Stimulated activated CD8-positive, alpha-beta memory T cell treated with anti-CD3 and anti-CD28 coated beads, Interleukin-4, amount 100 ng/mL, for 1 hour (primary cell): ENCODE measurements at places on chromosomes 7 and 10.

DNA sequence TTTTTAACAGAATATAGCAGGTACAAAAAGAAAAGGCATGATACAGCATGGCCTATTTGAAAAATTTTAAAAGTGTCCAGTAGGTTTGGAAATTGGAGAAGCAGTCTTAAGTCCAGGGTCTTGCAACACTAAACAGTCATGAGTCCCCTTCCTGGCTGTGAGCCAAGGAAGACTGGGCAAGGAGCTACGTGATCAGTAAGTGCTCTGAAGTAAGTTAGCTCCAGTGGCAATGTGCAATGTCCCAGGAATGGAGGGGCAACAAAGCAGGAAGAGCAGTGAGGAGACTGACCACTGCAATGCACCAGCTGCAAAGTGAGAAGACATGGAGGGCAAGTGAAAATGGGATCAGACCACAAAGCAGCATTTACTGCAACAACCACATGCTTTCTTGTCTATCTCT is 72.9 kb upstream of the GRID1 start:
- DNase-seq: no peak

DNA sequence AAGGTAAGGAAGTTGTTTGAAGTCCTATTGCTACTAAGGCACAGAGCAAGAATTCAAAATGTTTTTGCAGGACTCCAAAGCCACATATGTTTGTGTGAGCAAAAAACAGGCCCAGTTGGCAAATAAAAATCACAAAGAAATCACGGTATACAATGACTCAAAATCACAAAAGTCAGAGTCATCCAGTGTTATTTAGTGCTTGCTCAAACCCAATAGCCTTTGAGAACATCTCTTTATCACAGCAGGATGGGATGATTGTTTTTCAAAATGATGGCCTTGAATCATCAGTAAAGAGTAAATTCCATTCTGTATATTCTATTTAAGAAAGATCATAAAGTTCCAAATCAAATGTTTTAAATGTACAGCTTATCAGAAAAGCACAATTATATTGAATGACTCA is 693.9 kb downstream of the REEP3 start:
- DNase-seq: no peak

DNA sequence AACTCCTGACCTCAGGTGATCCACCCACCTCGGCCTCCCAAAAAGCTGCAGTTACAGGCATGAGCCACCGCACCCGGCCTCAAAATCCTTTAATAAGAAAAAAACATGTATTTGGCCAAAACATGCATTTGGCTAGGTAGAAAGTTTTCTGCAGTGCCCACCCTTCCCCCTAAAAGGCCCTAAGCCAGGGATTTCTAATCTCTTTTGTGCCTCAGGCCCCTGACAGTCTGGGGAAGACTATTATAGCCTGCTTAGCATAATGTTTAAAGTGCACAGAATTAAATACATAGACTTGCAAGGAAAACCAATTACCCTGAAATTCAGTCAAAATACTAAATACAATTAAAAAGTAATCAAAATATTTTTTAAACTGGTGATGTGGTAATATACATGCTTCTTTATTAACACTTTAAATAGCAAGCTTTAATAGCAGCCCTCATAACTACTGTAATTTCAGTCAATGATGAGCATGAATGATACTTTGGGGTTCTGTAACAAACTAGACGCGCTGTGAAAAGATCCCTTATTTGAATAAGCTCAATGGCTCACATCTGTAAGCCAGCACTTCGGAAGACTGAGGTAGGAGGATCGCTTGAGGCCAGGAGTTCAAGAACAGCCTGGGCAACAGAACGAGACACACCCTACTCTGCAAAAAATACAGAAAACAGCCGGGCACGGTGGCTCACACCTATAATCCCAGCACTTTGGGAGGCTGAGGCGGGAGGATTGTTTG is 29.9 kb downstream of the SPDYE6 start:
- DNase-seq: no peak

GRCh38 chr10:31288962-31289361 is 30.1 kb upstream of the ZEB1 start:
- no peak for DNase-seq

DNA sequence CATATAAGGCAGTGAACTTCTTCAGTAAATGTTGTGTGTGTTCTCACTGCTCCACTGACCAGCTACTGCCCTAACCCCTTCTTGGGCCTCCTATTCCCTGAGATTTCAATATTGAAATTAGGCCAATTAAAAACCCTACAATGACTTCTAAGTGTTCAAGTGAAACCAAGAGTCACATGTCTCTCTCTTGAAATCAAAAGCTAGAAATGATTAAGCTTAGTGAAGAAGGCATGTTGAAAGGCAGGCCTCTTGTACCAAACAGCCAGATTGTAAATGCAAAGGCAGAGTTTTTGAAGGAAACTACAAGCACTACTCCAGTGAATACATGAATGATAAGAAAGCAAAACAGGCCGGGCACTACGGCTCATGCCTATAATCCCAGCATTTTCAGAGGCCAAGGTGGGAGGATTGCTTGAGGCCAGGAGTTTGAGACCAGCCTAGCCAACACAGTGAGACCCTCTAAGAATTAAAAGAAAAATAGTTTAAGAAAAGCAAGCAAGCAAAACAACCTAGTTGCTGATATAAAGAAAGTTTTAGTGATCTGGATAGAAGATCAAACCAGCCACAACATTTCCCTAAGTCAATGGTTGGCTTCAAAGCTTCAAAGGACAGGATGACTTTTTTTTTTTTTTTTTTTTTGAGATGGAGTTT is 22.3 kb downstream of the BRAF start:
- no peak for DNase-seq

DNA sequence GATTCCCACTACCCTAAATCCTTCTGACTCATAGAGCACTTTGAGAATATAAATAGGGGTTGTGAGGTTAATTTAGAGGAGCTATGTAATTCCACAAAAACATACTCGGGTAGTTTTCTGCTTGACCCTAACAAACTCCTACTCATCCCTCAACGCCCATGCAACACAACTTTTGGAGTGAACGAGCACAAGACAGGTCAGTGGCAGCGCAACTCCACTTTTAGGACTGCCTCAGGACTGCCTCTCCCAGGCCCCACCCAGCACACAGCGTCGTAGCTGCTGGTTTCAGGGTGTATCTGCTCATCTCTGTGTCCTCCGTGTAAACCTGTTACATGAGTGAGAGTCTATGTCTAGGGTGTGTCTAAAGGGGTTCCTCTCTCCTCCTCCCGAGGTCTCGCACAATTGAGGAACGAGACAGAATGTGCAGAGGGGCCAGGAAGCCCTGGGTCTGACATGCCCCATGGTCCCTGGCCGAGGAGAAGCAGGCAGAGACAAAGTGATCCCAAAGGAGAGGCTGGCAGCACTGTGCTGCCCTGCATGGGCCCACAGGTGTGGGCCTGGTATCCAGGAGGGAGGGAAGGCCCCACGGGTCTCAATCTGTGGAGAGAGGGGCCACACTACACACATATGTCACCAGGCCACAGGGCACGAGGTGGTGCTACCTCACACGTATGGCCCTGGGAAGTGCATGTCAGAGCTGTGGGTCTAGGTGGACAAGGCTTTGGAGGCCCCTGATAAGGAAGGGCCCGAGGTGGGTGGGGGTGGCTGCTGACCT is 45.5 kb downstream of the CAMK2B start:
- no peak for DNase-seq

- no peak for DNase-seq
Observed at GRCh38 chr7:16515785-16516685, 10.6 kb upstream of the LRRC72 start.

GRCh38 chr10:49083261-49083660 is 32.1 kb downstream of the VSTM4 start:
- no peak for DNase-seq

DNA sequence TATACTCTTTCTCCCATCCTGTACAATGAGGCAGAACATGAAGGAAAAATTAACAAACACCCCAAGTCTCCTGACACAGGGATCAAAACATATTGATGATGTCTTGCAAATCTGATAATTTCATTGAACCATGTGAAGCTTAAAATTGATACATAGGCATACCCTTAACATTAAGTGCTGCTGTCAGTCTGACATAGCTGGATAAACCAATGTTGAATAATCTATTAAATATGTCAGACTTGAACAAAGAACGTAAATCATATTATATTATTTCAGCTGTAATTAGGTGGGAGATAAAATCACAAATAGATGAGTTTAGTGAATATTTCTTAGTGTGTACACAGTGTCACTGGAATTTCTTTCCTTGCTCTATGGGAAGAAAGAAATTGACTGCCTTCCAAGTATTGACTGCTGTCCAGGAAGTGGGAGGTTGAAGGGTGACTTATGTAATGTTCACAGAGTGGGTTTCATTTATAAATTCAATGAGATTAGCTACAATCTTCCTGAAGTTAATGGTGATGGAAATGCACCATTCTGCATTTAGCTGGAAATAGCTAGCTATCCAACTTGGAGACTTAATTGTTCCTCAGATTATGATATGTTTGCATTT is 170.8 kb downstream of the AUTS2 start:
- no peak for DNase-seq

DNA sequence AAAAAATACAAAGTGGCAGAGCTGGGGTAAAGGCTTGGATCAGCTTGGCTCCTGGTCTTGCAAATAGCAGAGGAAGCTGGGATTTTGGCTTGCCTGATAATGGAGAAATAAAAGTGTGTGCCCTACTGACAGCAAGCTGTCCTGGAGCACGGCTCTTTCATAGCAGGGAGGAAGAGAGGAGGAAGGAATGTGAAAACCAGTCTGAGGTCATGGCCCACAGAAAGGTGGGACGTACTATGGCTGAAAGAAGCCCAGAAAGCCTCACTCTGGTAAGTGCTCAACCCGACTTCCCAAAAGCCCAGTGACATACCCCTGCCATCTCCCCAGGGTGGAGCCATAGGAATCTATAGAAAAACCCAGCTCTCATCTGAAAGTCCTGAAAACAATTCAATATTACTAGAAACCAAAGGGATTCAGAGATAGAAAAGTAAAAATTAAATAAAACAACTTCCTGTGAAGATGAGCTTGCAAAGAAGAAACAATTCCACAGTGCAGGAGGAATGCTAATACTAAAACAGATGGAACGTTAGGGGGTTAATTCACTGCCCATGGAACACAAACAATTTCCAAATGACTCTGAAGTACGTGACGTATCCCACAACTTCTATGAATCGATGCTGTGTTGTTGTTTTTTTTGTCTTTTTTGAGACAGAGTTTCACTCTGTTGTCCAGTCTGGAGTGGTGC is 246.7 kb upstream of the PTN start:
- DNase-seq: no peak

DNA sequence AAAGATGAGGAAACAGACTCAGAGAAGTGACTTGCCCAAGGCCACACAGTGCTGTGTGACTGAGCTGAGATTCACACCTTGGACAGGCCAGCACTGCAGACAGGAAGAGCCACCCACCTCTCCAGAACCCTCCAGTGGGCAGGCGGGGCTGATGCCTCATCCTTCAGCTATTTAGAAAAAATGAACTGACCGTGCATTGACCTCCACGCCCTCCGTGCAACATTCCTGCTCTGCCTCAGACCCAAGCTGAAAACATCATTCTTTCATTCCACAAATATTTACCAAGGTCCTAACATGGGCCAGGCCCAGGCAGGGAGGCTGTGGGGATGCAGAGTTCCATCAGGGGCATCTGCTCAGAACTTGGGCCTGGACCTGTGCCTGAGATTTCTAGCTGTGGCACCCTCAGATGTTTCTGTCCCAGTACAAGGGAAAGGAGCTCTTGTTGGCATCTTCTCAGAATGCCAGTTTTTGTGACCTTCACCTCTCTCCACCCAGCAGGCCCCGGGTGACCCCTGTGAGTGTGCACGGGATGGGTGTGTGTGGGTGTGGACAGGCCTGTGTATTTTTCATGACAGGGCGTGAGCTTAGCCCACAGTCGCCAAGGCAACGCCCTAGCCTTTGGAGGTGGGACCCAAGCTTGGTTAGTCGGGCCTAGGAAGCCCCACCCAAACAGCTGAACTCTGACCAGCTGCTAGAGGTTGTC is 6.5 kb downstream of the VSIR start:
- DNase-seq: no peak

DNA sequence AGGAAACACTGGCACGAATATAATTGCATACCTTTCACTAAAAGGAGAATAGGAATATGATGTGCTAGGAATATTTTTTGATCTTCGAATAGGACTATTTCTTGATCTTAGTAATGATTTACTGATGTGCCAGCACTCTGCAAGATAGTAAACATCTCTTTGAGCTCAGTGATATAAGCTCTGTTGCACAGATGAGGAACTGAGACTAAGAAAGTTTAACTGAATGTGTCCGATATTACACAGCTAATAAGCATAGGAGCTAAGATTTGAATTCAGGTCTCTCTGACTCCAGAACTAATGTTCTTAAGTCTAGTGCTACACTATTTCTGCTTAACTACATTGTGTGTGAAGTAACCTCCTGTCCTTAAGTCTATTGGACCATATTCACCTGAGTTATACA is 98.4 kb upstream of the PTPRZ1 start:
- DNase-seq: no peak

DNA sequence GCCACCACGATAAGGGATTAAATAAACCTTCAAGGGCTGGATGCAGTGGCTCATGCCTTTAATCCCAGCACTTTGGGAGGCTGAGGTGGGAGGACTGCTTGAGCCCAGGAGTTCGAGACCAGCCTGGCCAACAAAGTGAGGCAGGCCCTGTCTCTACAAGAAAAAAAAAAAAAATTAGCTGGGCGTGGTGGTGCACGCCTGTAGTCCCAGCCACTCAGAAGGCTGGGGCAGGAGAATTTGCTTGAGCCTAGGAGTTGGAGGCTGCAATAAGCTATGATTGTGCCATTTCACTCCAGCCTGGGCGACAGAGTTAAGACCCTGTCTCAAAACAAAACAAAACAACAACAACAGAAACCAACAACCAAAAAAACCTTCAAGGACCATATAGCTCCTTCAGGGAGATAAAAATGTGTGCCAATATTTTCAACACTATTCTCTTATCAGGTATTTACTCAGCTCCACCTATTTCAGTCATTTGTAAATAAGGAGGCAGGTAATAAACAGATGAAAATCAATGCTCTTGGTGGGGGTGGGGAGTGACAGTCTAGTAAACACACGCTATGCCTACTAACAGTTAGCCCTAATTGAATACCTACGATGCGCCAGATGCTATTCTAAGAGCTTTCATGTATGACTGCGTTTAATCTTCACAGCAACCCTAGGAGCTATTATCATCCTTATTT is 13.2 kb downstream of the BAIAP2L1 start:
- DNase-seq: no peak

DNA sequence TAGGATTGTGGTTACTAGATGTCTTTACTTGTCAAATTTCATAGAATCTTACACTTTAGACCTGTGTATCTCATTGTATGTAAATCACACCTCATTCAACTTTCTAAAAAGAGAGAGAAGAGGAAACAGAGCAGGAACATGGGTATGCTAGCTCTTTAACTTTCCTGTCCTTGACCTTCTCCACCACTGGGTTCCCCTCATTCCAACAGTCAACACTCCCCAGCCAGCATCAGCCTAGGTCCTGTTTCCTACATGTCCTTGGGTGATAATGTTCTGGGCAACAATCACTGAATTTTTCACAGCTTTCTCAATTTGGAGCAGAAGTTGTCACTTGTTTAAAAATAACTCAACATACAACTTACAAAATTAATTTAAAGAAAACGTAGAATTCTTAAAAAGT is 9.2 kb upstream of the UNC5B start:
- no peak for DNase-seq

DNA sequence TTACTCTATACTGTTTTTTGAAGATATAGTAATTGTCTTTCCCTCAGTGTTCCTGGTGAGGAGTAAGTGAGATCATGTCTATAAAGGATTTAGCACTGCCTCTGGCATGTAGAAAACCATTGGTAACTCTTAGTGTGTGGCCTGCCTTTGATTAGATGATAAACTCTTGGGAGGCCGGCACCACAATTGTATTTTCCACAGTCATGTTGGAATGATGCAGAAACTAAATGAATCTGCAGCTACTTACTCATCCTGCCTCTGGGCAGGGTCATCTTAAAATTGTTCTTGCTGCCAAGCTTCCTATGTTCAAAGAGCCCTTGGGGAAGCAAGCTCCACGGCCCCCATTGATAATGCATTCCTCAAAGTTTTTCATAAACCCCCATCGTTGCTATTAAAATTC is 204.6 kb downstream of the ANKRD7 start:
- DNase-seq: no peak
